ENCODE measurements at places on chromosomes 13 and 19.

DNA sequence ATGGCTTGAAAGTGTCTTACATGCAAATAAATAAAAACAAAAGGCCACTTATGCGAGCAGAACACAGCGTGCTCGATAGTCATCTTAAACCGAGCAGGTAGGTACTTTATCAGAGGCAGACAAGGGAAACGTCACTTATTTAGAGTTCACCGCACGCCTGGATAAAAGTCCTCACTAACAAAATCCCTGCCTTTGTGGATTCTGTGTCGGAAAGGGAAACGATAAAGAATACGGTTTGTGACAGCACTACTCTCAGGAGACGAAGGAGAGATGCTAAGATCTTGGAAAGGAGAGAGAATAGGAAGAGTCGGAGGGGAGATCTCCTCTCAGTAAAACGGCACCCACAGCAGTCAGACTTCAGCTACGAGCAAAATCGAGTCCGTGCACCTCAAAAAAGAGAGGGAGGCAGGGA is 581 bp downstream of the RCBTB1 start:
- DNase-seq = peak; percentile 45

- DNase-seq = no peak
Measured at GRCh38 chr13:46633416-46633815, 80.4 kb downstream of the LRCH1 start.

GRCh38 chr19:16247353-16248182 is 49.9 kb downstream of the AP1M1 start:
- DNase-seq = peak; percentile 83

GRCh38 chr13:20729633-20730585 is 26.4 kb downstream of the IL17D start:
- DNase-seq = no peak

- DNase-seq = no peak
Measured at GRCh38 chr13:72689181-72689696, 38.2 kb downstream of the MZT1 start.

DNA sequence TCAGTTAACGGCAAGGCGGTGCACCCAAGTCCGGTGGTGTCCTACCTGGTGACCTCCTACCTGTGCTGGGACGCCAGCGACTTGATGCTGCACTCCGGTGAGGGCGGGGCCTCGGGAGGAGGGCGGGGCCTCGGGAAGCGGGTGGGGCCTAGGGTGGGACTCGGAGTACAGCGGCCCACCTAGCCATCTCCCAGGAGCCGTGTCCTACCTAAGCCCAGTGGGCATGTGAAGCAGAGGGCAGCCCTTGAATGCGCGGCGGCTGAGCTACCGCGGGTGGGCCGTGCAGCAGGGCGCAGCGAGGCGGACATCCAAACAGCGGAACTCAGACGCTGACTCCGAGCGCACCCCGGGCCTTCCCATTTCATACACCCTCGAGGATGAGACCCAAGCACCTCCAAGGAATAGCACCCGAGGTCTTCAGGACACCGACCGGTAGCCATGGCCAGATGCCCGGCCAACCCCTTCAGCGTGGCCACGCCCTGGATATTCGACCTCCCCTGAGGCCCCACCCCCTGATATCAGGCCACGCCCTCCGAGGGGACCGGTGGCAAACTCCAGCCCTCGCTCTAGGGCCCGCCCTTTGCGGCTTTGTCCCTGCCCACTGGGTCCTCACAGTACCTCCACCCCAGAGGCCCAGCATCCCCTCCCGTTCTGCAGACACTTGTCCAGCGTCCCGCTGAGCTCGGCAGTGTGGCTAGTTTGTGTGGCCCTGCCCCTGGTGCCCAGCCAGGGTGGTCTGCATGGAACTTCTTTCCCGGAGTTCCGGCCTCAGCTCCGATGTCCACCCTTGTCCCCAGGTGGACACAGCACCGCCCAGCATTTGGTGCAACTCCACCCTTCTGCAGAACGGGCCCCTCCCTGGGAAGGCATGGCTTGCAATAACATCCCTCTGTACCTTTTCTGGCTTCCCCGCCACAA is 5.4 kb downstream of the KLK1 start:
- DNase-seq = peak; percentile 80

DNA sequence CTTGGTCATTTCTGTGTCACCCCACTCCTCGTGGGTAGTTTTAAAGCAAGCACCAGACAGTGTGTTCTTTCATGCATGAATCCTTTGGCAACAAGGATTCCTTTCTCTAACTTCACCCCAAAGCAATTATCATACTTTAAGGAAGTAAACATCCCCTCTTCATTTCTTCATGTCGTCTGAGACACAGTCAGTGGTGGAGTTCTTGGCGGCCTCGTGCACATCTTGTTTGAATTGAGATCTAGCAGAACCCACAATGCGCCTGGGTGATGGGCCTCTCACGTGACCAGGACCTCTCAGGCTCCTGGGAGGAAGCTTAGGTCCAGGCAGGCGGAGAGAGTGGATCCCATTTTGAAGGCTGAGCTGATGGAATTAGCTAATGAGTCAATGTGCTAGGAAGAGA is 2.6 kb downstream of the ACSBG2 start:
- no peak for DNase-seq

GRCh38 chr13:46717275-46717674 is 79.7 kb downstream of the ESD start:
- no peak for DNase-seq

GRCh38 chr13:98033277-98034247 is 80.1 kb downstream of the IPO5 start:
- peak; percentile 53 for DNase-seq

DNA sequence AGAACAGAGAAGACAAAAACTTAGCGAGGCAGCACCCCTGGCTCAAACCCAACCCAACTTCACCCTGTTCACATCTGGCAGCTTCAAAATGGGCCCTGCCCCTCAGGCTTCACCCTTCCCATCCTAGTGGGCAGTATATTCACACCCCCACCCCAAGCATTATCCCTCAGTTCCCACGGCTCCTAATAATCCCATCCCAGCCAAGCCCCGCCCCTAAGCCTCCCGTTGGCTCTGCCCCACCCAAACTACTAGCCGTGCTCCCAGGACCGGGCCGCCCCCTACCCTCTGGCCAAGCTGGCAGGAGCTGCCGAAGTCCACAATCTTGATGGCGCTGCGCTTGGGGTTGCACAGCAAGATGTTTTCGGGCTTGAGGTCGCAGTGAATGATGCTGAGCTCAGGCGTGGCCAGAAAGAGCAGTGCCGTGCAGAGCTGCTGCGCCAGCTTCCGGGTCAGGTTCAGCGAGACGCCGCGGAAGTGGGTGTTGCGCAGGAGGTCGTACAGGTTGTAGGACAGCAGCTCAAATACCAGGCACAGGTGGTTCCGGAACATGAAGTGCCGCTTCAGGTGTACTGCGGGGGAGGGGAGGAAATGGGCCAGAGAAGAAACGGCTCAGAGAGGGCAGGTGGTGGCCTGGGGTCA is 5.8 kb downstream of the DYRK1B start:
- no peak for DNase-seq

DNA sequence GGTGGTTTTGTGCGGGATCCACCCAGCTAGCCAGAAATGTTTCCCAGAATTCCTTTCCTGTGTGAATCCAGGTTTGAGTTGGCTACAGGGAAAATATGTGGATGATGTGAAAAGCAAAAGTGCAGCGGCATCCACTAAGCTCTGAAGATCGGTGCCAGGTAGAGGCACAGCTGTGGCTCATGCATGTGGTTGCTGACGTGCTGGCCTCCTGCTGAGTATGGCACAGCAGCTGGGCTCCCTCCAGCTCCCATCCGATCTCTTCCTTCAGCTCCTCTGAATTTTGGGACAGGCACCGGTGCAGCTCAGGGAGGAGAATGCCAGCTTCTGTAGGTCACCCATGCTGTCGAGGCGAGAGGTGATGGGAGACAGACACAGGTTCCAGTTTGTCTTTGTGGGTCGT is 84.0 kb upstream of the GSX1 start:
- DNase-seq = no peak

DNA sequence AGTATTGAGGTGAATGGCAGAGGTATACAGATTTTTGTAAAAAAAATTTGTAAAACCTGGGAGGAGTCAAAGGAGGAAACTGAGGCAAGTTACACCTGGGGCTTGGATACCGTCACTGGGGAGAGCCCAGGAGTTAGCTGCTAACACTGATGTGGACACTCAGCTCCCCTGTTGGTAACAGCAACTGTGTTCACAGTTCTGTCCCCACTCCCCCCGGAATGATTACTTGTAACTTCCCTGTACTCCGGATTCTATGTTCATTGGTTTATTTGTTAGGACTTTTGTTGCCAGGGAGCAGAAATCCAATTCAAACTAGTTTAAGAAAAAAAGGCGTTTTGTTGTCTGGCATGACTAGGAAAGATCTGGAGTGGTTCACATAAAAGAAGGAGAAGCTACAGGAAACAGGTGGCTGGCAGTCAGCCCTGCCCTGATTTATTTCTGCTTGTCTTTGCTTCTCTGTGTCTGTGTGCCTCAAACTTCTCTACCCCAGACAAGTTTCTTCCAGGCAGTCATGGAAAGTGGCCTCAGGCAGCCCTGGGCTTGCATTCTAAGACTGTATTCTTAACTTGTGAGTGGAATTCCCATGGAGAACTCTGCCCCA is 2.3 kb upstream of the GPR12 start:
- DNase-seq = no peak

DNA sequence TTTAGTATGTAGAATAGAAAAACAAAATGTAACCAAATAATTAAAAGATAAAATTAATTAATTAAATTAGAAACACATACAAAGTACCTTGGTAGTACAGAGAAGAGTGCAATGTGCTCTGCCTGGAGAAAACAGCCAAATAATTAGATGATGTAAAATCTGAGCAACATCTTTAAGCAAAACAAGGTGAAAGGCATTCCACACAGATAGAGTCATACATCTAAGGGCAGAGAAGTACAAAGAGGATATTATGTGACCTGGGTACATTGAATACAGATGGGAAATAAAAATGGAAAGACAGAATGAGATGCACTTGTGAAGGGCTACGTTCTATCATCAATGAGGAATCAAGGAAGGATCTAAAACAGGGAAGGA is 25.2 kb upstream of the FNDC3A start:
- no peak for DNase-seq

DNA sequence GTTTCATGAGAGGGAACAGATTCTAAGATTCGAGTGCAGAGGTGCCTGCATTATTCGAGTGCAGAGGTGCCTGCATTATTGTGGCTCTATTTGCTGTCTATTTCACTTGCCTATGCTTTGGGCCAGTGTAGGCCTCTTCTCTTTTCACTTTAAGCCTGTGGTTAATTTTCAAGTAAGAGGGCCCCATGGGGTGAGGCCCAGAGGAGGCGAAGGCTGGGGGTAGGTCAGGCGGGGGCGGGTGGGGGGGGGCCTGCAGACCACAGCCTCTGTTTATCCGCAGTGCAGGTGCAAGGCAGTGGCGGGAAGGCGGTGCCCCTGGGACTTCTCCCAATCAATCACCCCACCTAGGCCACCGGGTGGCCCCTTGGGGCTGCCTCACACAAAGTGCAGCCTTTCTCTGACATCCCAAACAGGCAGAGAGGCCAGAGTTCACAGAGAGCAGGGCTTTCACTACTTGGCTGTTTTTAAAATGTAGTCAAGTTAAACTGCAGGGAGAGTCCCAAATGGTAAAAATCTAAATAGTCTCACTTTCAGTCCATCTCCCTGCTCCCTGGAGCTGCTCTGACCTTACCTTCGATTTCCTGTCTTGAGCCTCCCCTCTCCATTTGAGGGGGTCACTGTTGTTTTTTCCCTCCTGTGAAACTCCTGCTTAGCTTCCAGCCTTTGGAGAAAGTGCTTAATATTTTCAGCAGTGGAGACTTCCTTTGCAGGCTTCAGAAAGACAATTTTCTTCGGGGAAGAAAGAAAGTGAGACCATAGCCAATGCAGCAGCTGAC is 249.0 kb downstream of the DLEU7 start:
- DNase-seq = peak; percentile 67

GRCh38 chr13:45496942-45497341 is 32.2 kb downstream of the COG3 start:
- DNase-seq = no peak

GRCh38 chr13:114072421-114072820 is 60.0 kb downstream of the RASA3 start:
- no peak for DNase-seq

DNA sequence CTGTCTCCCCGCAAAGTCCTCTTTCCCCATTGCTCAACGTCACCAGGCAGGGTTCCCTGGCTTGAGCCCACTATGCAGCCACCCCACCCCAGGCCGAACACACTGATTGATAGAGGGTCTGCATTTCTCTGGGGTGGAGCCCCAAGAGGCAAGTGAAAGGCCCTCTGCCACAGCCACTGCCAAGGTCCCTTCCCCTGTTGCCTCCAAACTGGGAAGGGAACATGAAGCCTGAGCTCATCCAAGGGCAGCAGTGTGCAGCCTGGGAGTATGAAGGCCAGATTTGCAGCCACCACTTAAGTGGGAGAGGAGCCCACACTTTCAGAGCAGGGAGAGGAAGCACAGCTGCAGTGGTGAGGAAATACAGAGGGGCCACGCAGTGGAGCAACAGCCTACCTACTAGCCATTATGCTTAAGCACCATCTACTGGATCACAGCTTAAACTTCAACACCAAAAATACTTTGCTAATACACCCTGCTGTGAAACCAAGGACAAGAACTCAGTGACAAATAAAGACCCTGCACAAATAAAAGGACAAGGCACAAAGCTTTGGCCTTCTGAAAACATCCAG is 48.6 kb downstream of the UBL3 start:
- no peak for DNase-seq

GRCh38 chr13:113639616-113640262 is 18.3 kb downstream of the ATP4B start:
- DNase-seq = no peak

- no peak for DNase-seq
Measured at GRCh38 chr19:7104747-7105447, 35.4 kb downstream of the ZNF557 start.

- DNase-seq = peak; percentile 8
Measured at GRCh38 chr13:93723316-93723715, 496.7 kb downstream of the GPC6 start.

GRCh38 chr13:113887700-113888201 is 23.9 kb upstream of the GAS6 start:
- no peak for DNase-seq

GRCh38 chr13:111503376-111503775 is 182.9 kb downstream of the TEX29 start:
- DNase-seq = no peak

DNA sequence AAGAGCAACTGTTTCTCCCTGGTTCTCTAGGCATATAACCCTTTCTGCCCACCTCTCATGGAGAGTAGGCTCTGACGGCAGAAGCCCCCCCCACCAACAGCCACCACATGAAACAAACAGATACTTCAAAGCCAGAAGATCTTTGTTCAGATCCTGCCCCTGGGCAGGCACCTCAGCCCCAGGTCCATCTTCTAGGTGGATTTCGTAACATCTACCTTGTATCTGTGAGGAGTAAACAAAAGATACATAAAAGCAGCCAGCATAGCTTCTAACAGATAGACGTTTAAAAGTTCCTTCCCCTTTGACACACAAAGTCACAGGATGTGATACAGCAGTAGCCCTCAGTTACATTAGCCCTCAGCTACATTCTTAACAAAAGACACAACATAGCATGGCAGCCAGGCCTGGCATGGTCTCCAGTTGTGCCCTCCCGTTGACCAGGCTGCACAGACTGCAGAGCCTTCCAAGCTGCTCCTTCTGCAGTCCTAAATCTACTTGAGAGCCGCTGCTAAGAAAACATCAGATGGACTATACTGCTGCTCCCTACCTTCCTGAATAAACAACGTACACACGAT is 35.4 kb downstream of the BRD4 start:
- DNase-seq = no peak
